ENCODE measurements at places on chromosomes 11 and 22. TPM values are rescaled to one million over a fixed set of nuclear protein-coding genes. Genes with fewer than 3 reads are reported as not detected.
A peak's percentile ranks its signal among the peaks of the same experiment; 100 is the strongest.

Gene MPEG1
- total RNA-seq, result 55.0 TPM

Gene CRYAB
- total RNA-seq, result 4.2 TPM

Gene FGF19
- 0.09 TPM for total RNA-seq

Gene TCF20
- total RNA-seq, result 26.4 TPM

Gene PGA3
- total RNA-seq, result 0.80 TPM

Gene MS4A5
- total RNA-seq, result not detected

Gene PNPLA5
- not detected for total RNA-seq

Gene CSF2RB
- 8.5 TPM for total RNA-seq

- no peak overlapping the region for H3K4me3 ChIP-seq
- H3K4me1 ChIP-seq, result no peaks in the 10 kb centered on the region
- H3K27ac ChIP-seq, result no peak overlapping the region
- H3K36me3 ChIP-seq, result no peaks in the 10 kb centered on the region
These were observed 273.4 kb downstream of the BRD1 start for GRCh38 chr22:49554296-49554625.

DNA sequence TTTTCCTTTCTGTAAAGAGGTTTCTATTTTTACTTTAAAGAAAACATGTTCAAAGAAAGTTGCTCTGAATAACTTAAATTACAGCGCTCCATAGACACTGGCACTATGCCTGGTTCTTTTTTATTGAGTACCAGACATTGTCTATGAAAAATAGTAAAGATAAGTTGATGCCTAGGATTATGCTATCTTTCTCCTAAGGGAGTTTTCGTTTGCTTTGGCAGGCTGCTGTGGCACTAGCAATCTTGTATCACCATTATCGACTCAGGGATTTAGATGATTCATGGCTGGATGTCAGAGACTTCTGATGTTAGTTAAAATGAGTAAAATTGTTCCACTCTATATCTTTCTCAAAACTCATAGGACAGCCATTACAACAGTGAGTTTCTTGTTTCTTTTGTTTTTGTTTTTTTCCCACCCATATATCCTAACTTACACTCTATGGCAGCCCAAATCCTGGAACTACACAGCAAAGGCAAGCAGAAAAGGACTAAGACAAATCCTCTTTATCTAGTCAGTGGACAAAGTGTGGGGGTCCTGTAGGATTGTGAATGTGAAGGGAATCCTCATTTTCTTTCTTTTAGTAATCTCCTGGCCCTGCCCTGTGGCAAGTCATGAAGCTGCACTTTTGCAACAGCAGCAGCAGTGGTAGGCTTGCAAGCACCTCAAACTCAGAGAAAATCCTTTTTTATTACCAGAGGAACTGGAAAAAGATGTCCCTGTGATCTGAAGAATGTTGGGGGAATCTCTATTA is 20.7 kb downstream of the SLN start:
- no peaks in the 10 kb centered on the region for H3K4me1 ChIP-seq
- no peak for DNase-seq
- H3K4me3 ChIP-seq, result no peak overlapping the region
- H3K27ac ChIP-seq, result no peak overlapping the region
- H3K27me3 ChIP-seq, result no peaks in the 10 kb centered on the region

DNA sequence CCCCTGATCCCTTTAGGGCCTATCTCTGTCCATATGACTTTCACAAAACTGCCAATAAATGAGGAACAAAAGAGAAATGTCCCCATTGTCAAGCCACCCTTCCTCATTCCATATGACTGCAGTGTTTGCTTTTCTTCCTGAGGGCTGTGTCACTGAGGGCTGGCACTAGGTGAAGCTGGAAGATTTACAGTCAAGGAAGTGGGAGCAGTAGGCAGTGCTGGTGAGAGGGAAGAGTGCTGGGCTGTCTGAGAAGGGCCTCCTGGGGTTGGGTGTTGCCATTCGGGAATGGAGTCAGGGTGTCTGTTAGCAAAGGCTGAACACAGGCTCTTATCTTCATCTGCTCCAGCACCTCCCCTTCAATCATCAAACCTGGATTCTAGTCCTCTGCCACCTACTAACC is 30.9 kb downstream of the INSC start:
- no peaks in the 10 kb centered on the region for H3K36me3 ChIP-seq
- H3K4me1 ChIP-seq, result no peaks in the 10 kb centered on the region
- H3K27me3 ChIP-seq, result no peaks in the 10 kb centered on the region
- no peak overlapping the region for H3K27ac ChIP-seq
- no peak for DNase-seq

DNA sequence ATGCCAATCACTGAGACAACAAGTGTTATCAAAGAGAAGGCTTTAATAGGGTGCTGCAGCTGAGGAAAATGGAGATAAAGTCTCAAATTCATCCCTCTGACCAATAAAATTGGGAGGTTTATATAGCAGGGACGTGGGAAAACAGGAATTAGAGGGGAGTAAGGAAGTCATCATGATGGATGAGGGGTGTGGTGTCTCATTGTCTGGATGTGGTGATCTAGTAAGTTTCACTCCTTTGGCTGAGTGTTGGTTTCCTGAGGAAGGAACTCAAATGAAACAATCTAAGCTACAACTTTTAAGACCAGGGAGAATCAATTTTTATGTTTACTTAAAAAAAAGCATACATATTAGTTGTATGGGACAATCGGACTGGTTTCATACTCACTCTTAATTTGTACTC is 491.0 kb upstream of the KIRREL3 start:
- no peaks in the 10 kb centered on the region for H3K36me3 ChIP-seq
- H3K4me3 ChIP-seq, result no peak overlapping the region
- no peaks in the 10 kb centered on the region for H3K27me3 ChIP-seq
- no peak overlapping the region for H3K27ac ChIP-seq

DNA sequence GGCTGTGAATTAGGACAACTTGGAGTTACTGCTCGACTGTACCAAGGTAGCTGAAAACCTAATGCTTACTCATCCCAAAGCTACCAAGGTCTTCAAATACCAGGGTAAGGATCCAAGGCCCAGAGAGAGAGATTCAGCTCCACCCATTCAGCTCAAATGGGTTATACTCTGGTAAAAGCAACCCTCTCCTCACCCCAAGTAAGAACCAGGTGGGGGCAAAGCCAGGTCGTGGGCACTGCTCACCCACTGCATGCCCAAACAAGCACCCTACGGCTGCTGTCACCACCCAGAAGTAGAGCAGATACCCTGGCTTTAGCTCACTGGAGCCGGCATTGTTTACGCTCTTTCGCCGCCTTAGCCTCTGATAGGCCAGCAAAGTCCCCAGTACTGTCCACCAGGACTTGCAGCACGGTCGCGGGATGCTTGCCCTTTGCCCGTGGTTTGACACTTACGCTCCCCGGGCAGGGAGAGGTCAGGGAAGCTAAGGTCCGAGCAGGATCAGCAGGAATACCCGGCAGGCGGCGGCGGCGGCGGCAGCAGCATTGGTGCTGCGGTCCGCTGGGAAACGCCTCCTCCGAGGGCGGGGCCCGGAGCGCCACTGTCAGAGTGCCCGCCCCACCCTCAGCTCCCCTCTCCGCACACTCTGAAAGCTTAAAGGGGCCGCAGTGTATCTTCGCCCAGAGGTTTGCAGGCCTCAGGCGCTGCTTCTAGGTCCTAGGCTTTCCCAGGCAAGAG is 19.6 kb downstream of the CKAP5 start:
- H3K27ac ChIP-seq, result no peak overlapping the region
- H3K27me3 ChIP-seq, result no peaks in the 10 kb centered on the region
- DNase-seq, result no peak

DNA sequence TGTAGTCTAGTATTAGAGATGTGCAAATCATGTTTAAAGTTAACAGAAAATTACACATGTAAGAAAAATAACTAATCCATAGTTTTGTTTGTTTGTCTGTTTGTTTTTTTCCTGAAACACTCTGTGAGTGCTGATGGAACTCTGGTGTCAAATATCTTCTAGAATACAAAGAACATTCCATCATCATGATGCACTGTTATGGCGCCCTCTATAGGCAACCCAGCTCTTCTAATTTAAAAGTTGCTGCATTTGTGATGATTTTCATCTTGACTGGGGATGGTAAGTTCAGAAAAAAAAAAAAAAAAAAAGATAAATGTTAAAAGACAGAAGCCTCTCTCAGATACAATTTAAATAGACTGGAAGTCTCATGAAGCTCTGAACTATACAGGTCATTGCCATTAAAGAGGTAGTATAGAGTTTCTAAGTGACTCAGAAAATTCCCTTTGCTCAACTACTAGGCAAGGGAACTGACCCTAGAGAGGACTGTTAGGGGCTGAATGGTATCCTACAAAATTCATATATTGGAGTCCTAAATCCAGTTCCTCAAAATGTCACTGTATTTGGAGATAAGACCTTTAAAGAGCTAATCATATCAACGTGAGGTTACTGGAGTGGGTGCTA is 597.2 kb upstream of the ANO3 start:
- no peaks in the 10 kb centered on the region for H3K36me3 ChIP-seq
- DNase-seq, result no peak
- H3K4me1 ChIP-seq, result no peaks in the 10 kb centered on the region
- H3K27me3 ChIP-seq, result no peaks in the 10 kb centered on the region
- H3K4me3 ChIP-seq, result no peak overlapping the region

- H3K36me3 ChIP-seq, result no peaks in the 10 kb centered on the region
- no peak overlapping the region for H3K4me3 ChIP-seq
- no peaks in the 10 kb centered on the region for H3K4me1 ChIP-seq
- no peak overlapping the region for H3K27ac ChIP-seq
These were observed 292.0 kb downstream of the NTM start for GRCh38 chr11:131662317-131662972.

- no peaks in the 10 kb centered on the region for H3K4me1 ChIP-seq
- DNase-seq, result no peak
- H3K4me3 ChIP-seq, result no peak overlapping the region
- H3K36me3 ChIP-seq, result no peaks in the 10 kb centered on the region
- peaks cover 74% of the 10 kb centered on the region for H3K27me3 ChIP-seq
These were observed 1.1 kb downstream of the FAT3 start for GRCh38 chr11:92225568-92226330.

GRCh38 chr11:115939731-115940421 is 435.7 kb upstream of the CADM1 start:
- DNase-seq, result no peak
- no peaks in the 10 kb centered on the region for H3K36me3 ChIP-seq
- no peak overlapping the region for H3K4me3 ChIP-seq
- no peak overlapping the region for H3K27ac ChIP-seq
- H3K4me1 ChIP-seq, result no peaks in the 10 kb centered on the region

- no peak overlapping the region for H3K27ac ChIP-seq
- no peak overlapping the region for H3K4me3 ChIP-seq
- H3K27me3 ChIP-seq, result no peaks in the 10 kb centered on the region
- H3K4me1 ChIP-seq, result no peaks in the 10 kb centered on the region
- DNase-seq, result no peak
- no peaks in the 10 kb centered on the region for H3K36me3 ChIP-seq
These were observed 23.5 kb upstream of the PAK1 start for GRCh38 chr11:77497368-77497767.

DNA sequence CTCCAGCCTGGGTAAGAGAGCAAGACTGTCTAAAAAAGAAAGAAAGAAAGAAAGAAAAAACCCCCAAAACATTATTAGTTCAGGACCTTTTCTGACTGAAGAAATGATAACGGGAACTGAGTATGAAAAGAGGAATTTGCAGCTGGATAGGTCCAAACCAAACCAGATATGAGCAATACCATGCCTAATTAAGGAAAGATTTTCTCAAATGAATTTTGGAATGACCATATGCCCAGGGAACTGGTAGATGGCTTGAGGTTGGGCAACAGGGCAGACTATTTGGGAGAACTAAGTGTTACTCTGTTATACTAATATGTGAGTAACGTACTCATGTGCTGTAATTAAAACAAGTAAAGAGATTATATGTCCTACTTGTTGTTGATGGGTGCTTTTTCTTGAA is 186.1 kb downstream of the TMEM135 start:
- H3K4me3 ChIP-seq, result no peak overlapping the region
- H3K36me3 ChIP-seq, result no peaks in the 10 kb centered on the region
- no peak overlapping the region for H3K27ac ChIP-seq
- H3K27me3 ChIP-seq, result no peaks in the 10 kb centered on the region

DNA sequence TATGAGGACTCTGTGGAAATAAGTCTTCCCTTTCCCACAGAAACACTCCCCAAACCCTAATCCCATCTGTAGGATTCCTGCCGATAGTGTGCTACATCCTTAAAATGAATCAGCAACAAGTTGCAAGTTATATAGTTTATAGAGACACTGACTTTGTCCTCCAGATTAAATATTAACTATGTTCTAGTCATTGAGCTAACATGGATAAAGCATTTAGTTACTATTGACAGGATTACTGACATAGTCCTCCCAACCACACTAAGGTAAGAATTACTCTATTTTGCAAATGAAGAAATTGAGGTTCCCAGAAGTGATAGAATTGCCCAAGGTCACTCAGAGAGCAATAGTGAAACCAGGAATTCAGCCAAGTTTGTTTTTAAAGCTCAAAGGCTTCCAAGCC is 1.9 kb downstream of the OR52M1 start:
- H3K27me3 ChIP-seq, result no peaks in the 10 kb centered on the region
- DNase-seq, result no peak
- no peak overlapping the region for H3K4me3 ChIP-seq
- no peak overlapping the region for H3K27ac ChIP-seq

DNA sequence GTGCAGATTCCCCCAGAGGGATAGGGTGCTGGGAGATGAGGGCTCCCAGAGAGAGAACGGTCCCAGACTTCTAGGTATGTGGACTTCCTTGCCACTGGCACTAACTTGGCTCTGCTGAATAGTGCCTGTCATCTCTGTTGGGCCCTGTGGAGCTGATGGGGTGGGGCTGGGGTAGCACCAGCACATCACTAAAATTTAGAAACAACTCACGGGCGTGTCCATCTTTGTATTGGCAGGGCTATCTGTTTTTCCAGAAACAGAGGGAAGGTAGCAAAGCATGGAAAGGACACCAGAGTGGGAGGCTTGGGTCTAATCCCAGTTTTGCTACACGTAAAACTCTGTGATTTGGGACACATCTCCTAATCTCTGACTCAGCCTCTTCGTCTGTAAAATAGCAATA is 25.8 kb downstream of the SWAP70 start:
- H3K27me3 ChIP-seq, result no peaks in the 10 kb centered on the region
- DNase-seq, result no peak
- H3K27ac ChIP-seq, result peak overlapping the region; percentile 52

- H3K4me3 ChIP-seq, result no peak overlapping the region
- H3K4me1 ChIP-seq, result no peaks in the 10 kb centered on the region
- H3K36me3 ChIP-seq, result no peaks in the 10 kb centered on the region
- H3K27ac ChIP-seq, result no peak overlapping the region
These were observed 21.0 kb downstream of the LMO1 start for GRCh38 chr11:8242499-8243280.

GRCh38 chr11:111406589-111406988 is 27.5 kb upstream of the POU2AF1 start:
- no peaks in the 10 kb centered on the region for H3K4me1 ChIP-seq
- no peaks in the 10 kb centered on the region for H3K27me3 ChIP-seq
- H3K27ac ChIP-seq, result no peak overlapping the region
- DNase-seq, result no peak
- H3K36me3 ChIP-seq, result no peaks in the 10 kb centered on the region

DNA sequence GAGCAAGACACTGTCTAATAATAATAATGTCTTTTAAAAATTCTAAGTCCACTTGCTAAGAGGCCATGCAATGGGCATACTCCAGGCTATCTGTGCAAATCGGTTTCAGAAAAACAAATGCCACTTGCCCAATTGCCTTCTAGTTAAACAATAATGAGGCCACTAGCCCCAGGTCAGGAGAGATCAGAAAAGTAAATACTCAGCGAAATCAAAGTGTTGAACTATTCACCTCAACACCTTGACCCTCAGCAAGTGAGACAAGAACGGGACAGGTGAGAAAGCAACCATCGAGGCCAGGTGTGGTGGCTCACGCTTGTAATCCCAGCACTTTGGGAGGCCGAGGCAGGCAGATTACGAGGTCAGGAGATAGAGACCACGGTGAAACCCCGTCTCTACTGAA is 72.3 kb upstream of the SYN3 start:
- no peaks in the 10 kb centered on the region for H3K36me3 ChIP-seq
- no peak for DNase-seq
- H3K4me1 ChIP-seq, result no peaks in the 10 kb centered on the region

All from thymus (tissue), 14 donors.